COLO829 (cell line): ENCODE measurements at places on chromosomes 16 and 17.

DNA sequence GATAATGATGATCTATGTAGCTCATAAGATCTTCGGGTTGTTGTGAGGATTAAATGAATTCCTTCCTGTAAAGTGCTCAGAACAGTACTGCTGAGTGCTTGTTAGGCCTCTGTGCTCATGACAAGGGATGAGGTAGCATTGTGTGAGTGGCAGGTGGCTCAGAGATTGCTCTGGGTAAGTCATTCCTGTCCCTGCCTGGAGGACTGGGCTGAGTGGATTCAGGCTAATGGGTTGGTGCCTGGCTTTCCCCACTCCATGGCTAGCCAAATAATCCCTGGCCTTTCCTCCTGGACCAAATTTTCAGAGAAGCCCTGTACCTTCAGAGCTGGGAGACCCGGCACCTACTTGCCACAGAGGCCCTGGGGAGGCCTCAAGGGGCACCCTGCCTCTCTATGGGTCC is 1.3 kb upstream of the CCDC92B start:
- no peak for DNase-seq

DNA sequence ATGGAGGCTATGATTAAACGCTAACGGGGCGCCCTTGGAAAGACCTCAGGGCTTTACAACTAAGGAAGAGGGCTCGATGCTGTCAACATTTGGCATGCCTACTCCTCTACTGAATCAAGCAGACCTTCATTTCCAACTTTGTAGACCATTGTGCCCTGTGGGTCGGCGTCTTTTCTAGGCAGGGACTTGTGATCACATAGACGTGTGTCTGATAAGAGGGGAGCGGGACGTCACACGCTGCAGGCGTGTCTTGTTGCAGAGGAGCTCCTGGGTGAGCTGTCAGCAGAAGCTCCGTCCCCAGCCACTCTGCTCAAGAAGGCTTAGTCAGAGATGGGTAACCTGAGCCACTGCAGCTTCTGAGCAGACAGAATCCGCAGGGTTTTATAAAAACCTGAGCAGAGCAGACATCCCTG is 2.8 kb downstream of the MAPK8IP3 start:
- no peak for DNase-seq

- DNase-seq, result no peak
Observed at GRCh38 chr17:55286681-55287589, 22.2 kb downstream of the HLF start.

- DNase-seq, result peak; percentile 39
Observed at GRCh38 chr17:82648742-82649331, 593 bp upstream of the WDR45B start.

- no peak for DNase-seq
Observed at GRCh38 chr17:50189550-50190292, 11.7 kb downstream of the COL1A1 start.

DNA sequence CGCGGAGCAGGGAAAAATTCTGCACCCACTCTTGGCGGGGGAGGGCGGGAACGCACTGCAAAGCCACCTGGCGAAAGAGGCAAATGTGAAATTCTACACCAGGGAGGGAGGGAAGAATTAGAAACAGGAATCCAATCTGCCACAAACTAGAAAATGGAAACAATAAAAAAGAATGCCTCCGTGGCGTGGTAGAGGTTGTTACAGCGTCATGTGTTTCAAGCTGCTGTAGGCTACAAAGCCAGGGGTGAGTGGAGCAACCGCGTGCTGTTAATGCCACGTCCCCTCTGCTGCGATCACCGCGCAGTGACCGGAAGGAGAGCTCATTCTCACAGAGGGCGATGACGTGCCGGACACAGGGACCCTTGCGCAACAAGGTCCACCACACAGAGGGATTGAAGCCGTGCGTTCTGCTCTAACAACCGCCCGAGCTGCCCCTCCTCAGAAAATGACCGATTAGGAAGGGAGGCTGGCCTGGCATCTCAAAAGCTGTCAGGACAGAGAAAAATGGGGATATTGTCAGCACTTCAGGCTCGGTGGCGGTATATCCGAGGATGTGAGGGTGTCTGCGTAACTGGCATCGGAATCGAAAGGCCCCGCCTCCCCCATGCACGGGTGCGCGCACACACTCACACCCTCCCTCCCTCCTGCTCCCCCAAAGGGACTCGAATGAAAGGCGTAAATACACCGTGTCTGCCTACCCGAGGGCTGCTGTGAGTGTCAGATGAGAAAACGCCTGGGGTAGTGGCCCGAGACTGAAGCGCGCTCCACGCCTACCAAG is 70.8 kb upstream of the TNRC6C start:
- DNase-seq, result no peak

DNA sequence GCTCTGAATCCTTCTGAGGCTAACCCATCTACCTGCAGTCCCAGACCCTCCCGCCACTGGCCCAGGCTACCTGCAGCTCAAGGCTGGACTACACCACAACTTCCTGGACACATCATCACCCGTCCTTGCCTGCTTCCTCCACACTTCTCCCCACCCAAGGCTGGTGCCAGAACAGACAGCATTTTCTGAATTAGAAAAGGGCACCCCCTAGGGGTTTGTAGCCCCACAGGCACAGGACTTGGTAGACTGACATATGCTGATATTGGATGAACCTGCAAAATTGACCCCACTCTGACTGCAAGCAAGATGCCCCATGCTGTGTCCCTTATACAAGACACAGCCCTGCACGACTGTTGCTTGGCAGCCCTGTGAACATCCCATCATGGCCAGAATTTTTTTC is 271.5 kb upstream of the C16orf82 start:
- no peak for DNase-seq

GRCh38 chr17:1360975-1361374 is 39.0 kb downstream of the YWHAE start:
- no peak for DNase-seq

GRCh38 chr16:70152578-70153302 is 20.8 kb upstream of the CLEC18C start:
- DNase-seq, result no peak
